Stimulated activated memory B cell treated with anti-CD40 and anti-IgM and Interleukin-4, amounts not matched to agents 10 μg/mL and 1 μg/mL and 100 μg/mL, for 72 hours (primary cell): ENCODE measurements at places on chromosomes 16 and 17.

DNA sequence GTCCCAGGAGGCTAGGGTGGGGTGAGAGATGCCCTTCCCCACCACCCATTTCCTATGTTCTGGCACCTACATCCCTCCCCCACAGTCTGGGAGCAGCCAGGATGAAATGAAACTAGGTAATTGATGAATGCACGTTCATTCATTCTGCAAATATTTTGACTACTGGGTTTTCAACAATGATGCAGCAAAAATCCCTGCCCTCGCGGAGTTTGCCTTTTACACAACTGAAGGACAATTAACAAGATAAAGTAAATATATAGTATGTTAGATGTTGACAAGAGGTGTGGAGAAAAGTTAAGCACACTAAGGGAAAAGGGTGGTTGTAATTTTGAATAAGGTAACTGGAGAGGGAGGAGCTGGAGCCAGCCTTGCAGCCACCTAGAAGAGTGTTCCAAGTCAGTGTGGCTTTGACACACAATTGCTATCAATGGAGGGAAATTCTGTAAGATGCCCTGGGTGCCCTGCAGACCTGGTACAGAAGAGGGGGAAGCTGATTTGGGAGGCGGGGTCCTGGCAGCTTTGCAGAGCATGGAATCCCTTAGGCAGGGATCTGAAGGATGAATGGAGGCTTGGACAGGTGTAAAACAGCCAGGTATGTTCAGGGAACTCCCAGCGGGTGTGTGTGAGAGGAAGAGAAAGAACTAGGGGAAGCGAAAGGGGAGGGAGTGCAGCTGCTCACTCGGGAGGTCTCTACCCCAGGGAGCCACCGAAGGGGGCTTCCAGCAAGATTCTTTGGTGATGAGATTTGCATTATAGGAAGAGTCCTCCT, 2.5 kb downstream of the TMEM92 start:
- ATAC-seq, result no peak

DNA sequence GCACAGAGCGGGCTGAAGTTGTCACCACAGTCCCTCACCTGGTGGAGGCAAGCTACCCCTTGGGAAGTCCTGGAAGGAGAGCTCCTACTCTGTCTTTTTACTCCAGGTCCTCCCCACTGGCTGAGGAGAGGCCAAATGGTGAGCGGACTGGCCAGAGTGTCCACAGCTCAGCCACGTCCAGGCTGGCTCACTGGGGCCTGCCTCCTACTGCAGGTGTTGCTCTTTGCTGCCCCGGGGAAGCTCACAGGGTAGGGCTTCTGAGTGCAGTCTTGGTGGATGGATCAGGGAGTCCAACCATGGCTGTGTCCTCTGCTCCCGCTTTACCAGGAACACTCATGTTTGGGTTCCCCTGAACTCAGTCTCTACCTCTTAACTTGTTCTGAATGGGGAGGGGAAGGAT, 2.7 kb downstream of the B9D1 start:
- ATAC-seq, result no peak

DNA sequence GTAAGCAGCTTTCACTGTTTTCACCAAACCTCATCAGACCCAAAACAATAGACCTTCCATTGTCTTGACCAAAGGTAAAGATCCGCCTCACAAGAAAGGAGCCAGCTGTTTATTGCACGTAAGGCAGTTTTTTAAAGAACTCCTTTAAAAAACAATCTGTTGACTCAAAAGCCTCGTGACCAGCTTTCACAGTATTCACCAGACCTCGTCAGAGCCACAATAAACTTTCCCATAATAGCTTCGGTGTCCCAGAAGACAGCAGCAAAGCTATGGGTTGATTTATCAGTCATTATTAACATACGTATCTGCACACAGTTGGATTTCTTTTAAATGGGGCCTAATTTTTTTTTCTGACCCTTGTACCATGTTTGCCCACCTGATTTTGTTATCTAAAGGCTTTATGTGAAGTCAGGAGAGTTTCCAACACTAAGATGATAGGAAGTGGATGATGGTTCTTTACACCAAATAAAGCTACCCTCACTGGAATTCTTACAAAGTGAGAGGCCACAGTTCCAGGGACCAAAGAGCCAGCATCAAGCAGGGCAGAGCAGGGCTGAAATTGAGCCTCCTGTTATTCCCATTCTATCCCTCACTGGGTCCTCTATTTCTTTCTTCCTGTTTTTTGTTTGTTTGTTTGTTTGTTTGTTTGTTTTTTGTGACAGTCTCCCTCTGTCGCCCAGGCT, 17.6 kb upstream of the HELZ start:
- ATAC-seq, result no peak

- no peak for ATAC-seq
Observed at GRCh38 chr16:55510185-55510805, 1.4 kb downstream of the LPCAT2 start.

DNA sequence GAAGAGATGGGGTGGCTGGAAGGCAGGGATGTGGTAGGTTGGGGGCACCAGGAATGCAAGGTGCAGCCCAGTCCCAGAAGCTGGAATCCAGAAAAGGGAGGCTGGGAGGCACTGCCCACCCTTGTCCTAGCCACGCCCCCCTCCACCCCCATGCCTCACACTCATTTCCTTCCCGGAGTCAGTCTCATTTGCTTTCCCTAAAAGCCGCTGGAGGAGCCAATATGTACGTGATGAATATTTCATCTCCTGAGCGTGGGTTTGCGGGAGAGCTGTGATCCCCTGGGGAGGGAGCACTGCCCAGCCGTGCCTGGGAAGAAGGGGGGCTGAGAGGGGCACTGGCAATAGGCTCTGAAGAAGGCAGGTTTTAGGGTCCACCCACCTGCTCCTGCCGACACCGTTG, 124.5 kb upstream of the LHX1 start:
- no peak for ATAC-seq
